ENCODE measurements at places on chromosomes 11 and 22.

GRCh38 chr22:45897736-45898135 lies 79.2 kb downstream of the WNT7B start:
- DNase-seq = no peak

DNA sequence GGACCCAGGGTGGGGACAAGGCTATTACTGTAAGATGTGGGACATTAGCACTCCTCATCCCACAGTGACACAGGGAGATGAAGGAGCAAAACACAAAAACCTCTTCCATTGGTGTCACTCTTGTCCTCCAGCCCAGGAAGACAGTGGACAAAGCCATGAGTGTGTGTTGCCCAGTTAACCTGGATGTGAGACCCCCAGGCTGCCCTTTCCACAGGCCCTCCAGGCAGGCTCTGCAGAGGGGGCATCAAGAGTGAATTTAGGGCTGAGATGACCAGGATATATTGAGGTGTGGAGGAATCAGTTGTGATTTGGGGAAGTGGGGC lies 111.3 kb downstream of the GGTLC2 start:
- DNase-seq = no peak

- DNase-seq = no peak
Observed at GRCh38 chr11:128669506-128670270, 24.2 kb upstream of the FLI1 start.

- no peak for DNase-seq
Observed at GRCh38 chr11:94880216-94880615, 93.1 kb downstream of the CWC15 start.

- DNase-seq = no peak
Observed at GRCh38 chr11:63007920-63008319, 7.7 kb downstream of the SLC22A8 start.

DNA sequence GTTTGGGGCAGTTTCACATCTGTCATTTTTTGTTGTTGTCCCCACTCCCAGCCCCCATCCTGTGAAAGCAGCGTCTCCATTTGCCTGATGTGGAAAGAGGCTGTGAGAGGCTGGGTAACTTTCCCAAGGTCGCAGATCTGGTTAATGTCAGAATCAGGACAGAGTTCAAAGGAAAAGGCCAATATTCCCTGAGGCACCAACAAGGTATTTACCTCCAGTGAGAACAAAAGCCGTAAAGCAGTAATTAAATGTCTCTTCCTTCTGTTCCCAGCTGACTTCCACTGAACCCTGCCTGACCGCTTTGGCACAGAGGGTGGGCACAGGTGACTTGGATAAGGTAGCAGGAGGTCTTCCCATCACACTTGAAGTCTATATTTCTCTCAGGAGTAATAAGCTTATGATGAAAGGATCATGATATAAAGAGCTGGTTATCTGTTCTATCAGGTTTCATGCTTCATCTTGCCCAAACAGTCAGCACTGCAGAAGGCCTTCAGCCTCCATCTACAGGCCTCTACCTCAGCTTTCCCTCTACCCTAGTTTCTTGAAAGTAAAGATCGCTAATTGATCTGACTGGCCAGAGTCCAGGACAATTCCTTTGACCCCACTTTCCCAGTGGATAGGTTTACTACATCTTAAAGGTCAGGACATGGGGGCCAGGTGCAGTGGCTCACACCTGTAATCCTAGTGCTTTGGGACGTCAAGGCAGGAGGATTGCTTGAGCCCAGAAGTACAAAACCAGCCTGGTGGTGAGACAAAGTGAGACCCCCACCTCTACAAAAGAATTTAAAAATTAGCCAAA lies 9.4 kb downstream of the C11orf91 start:
- no peak for DNase-seq

DNA sequence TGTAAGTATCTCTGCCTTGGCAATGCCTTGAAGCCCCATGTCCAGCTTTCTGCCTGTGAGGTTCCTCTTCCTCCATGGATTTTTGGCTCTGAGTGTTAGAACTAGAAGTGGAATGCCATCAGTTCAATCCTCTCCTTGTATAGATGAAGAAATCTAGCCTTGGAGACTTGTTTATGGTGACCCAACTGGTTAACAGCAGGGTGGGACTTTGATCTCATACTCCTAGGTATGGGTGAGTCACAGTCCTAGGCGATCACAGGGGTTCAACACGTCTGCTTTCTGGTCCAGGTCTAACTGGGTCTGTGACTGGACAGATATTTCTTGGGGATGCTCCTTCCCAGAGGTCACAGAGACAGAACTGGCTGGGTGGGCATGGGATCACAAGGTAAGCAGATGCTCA lies 9.2 kb upstream of the MTFP1 start:
- no peak for DNase-seq

- DNase-seq = no peak
Observed at GRCh38 chr11:88619656-88620385, 282.3 kb upstream of the CTSC start.

DNA sequence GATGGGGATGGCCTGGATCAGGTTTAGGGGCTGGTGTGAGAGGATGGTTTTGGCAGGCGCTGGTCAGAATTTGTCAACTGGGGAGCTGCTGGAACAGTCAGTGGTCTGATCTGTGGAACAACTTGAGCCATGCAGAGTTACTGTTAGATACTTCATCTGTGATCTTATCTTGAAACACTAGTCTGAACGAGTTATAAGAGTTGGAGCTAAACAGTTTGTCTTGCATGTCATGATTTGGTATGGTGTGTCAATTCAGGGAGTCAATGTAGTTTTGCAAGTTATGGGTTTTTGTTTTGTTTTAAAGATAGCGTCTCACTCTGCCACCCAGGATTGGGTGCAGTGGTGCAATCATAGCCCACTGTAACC lies 54.1 kb downstream of the ST3GAL4 start:
- DNase-seq = no peak

- peak; percentile 59 for DNase-seq
Observed at GRCh38 chr11:81772166-81772565, 961.5 kb downstream of the FAM181B start.

DNA sequence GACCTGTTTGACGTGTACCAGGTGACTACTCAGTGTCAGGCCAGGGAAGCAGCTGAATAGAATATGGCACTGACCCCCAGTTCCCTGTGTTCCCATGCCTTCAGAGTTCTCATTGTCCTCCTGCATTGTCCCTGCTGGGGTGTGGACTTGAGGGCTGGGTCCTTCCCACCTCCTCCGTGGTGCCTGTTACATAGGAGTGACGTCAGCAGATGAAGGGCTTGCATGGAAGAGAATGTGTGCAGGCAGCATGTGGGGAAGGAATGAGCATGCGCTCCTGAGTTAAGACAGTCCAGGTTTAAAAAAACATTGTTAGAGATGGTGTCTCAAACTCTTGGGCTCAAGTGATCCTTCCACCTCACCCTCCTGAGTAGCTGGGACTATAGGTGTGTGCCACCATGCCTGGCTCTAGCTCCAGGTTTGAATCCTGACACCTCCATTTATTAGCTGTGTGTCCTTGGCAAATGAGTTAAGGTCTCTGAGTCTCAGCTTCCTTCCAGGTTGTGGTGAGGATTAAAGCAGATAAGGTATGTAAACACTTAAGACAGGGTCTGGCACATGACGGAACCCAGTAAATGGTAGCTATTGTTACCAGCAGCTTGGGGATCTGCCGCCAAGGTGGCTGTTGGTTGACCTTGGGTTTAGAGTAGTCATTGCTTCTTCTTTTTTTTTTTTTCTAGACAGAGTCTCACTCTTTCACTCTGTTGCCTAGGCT lies 7.5 kb upstream of the SOX10 start:
- no peak for DNase-seq

DNA sequence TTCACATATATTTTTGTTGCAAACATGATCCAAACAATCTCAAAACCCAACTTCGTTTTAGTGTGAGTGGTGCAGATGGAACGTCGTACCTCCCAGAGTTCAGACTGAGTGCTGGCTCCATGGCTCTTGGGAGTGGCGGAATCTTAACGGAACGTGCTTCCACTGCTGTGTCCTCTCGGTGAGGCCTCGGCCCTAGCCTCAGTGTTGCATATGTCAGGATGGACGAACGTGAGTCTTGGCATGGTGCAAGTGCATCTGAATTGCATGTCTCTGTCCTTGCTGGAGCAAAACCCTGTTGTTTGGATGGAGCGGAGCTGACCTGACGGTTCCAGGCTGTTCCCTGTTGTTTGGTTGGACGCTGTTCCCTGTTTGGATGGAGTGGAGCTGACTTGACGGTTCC lies 306.8 kb downstream of the TBC1D22A start:
- DNase-seq = no peak

DNA sequence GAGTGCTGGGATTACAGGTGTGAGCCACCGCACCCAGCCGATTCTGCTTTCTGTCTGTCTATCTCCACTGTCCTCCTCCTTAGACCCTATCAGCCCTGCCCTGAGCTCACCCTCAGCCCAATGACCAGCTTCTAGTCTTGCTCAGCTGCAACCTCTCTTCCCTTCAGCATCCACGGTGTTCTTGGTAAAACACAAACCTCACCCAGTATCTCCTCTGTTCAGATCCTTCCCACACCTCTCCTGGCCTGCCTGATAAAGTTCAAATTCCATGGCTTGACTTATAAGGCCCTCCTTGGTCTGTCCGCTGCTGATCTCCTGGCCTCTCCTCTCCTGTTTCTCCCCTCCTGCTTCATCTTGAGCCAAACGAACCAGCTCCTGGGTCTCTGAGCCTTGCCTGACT lies 14.5 kb upstream of the NCF4 start:
- no peak for DNase-seq

GRCh38 chr11:123063826-123064657 lies 2.1 kb upstream of the HSPA8 start:
- no peak for DNase-seq

DNA sequence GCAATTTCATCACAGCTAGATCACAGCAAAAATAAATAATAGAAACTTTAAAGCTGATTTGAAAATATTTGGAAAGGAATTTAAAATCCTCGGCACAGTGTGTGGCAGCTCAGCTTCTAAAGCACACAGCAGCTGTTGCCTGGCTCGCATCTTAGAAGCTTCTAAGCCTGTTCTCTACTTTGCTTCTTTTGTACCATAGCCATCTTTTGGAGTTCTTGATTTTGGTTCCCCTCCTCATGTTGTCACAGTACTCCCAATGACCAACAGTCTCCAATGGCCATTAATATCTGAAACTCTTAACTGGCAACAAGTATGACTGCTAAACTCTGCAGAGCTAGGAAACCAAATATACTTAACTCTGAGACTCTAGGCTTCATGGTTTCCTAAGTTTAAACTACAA lies 28.8 kb downstream of the CHKA start:
- DNase-seq = peak; percentile 11

DNA sequence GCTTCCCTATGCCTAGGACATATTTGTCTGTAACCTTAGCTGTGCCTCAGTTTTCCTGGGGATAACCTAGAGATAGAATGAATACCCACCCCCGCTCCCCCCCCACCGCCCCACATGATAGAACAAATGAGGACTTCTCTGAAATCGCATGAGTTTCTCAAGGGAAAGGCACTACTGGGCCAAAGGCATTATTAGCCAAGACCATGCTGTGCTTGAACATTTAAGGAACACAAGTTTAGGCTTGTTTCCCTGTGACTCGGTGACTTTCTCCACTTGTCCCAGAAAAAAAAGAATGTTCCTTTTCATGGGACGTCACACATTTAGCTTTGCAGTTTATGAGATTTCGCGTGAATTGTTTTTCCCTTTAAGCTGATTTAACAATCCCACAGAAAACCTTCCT lies 51.4 kb upstream of the CRTAM start:
- no peak for DNase-seq

DNA sequence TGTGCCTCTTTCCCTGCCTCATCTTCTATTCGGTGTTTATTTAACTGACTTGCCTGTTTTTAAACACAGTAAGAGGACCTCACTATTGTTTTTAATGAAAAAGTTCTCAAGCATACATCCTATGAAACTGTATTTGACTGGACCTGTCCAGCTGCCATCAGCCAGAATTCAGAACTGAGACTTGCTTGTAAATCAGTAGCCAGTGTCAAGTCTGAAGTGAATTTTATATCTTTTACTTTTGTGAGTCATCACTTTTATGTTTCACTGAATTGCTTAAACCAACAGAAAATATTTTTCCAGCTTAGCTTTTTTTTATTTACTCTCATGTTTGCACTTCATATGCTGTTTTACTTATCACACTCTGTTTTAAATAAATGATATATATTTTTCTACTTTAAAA lies 88.3 kb downstream of the LUZP2 start:
- DNase-seq = no peak

- DNase-seq = no peak
Observed at GRCh38 chr22:16783930-16784354, 41.3 kb downstream of the XKR3 start.

GRCh38 chr11:36056160-36056751 lies 112.4 kb downstream of the LDLRAD3 start:
- DNase-seq = no peak

GRCh38 chr22:34570408-34570807 lies 495.6 kb upstream of the ISX start:
- no peak for DNase-seq

DNA sequence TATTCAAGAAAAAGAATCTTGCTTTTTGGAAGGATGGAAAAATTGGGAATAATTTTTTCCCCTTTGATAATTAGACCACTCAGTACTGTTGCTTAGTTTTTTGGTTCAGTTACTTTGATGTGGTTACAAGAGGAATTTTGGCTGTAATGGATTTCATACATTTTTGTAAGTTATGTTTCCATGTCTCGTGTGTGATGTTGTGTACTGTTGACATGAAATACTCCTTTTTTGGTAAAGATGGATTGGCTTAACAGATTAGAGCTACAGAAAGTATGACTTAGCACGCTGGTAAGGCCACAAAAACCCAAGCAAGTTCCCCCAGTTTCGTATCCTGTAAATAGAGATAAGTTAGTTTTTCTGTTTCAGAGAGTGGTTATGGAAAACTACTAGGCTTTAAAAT lies 11.9 kb downstream of the TBCEL start:
- no peak for DNase-seq

Data from brain (organoid and tissue), 16 donors.